ENCODE measurements at places on chromosomes 13 and 19. TPM values are rescaled to one million over a fixed set of nuclear protein-coding genes. Genes with fewer than 3 reads are reported as not detected.

The MYH14 gene
- total RNA-seq, result 5.5 TPM

The SLC7A10 gene
- total RNA-seq, result 0.15 TPM

The ERCC5 gene
- total RNA-seq, result 15.4 TPM

The SERPINE3 gene
- not detected for total RNA-seq

The C3 gene
- total RNA-seq, result 45.2 TPM

The WDR88 gene
- total RNA-seq, result not detected

The ZNF235 gene
- 3.0 TPM for total RNA-seq
